ENCODE measurements at places on chromosomes 3 and 15.

GRCh38 chr3:16513141-16514020, at the start of gene RFTN1:
RFTN1 (minus strand) TSS chr3:16513699; CDS start chr3:16493869, 19,830 bp downstream.
- DNase-seq, result peak; percentile 43

DNA sequence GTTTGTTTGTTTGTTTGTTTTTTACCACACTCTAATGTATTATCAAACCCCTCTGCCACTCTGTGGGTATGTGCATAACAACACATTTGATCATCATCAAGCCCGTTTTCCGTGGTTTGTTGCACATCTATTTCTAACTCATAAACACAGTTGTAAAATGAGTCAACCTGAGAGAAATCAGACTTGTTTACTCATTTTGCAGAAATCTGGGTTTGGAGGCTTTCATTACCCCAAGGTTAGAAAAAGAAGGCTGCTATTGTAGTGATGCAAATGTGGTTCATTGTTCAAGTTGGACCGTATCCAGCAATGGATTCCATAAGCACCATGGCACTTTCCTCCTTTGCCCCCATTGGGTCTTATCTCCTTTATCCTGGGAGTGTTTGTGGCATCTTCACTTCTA, 353.2 kb upstream of the SOX2 start:
- no peak for DNase-seq

DNA sequence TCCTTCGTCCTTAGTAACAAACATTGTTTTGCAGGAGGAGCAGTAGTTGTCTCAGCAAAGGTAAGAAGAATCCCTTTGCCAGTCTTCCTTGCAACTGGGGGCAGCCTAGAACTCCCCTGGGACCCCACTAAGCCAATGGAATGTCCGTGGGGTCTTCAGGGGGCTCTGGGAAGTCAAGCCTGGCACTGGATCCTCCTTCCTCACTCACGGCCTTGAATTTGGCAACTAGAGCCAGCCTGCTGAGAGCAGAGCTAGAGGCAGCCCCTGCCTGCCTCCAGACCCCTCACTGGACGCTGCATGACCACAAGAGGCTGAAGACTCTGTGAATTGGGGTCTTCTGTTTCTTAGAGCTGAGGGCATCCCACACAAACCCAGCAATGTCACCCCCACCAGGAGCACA, 18.6 kb upstream of the PRR23E start:
- DNase-seq, result no peak

GRCh38 chr15:83926116-83926515, 272.2 kb downstream of the ADAMTSL3 start:
- DNase-seq, result no peak

DNA sequence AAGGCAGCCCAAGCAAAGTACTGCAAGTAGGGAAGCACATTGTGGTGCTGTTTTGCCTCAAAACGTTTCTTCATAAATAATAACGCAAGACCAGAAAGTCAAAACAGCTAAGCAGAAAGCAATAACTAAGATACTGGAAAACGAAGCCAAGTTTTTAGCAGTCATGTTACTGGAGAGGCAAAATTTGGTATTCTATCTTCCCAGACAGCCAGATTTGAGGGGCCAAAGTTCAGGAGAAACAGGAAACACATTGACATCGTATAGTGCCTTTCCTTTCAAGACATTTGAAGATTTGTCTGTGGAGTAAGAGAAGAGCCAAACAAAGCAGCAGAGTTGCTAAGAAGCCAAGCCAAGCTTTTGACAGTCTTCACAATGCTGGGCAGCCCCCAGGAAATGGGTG, 843.6 kb upstream of the NECTIN3 start:
- no peak for DNase-seq

GRCh38 chr15:75720787-75721479, 8.3 kb upstream of the CSPG4 start:
- DNase-seq, result no peak

GRCh38 chr15:39242345-39242744, 338.5 kb upstream of the THBS1 start:
- no peak for DNase-seq

DNA sequence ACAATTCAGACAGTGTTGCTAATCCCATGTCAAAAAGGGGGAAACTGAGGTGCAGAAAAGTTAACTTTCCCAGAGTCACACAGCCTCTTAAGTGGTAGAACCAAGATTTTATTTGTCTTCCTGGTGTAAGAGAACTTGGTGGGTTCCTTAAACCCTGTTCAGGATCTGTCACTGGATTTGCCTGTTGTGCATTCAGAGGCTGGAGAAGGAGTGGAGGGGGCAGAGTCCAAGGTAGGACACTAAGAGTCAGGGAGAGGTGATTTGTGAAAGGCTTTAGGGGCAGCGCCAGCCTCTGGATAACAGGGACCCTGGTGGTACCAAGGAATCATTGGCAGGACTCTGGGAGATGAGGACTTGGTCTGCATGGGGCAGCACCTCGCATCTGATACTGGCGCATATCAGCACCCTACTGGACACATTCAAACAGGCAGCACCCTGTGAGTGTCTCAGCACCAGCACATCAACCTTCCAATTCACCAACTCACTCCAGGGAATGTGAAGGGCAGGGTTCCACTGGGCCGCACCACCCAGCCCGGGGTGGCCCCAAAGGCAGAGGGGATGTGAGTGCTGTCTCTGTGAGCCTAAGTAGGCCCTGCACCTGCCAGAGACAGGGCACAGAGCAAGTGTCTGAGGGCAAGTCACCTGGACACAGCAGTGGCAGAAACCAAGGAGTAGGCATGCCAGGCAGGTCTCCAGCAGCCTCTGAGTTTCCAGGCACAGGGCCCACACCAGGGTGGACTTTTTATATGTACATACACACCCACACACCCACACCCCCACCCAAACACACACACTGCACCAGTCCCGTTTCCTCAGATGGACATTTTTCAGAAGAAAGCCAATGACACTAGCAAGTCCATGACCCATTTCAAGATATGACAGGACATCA, 71.6 kb downstream of the LIPC start:
- DNase-seq, result no peak

- DNase-seq, result no peak
These were observed 11.4 kb downstream of the TGM5 start for GRCh38 chr15:43255376-43255775.

GRCh38 chr3:103410231-103410630, 975.4 kb downstream of the ZPLD1 start:
- DNase-seq, result no peak

Data from natural killer cell (primary cell).